ENCODE measurements at places on chromosomes 13 and 19.

DNA sequence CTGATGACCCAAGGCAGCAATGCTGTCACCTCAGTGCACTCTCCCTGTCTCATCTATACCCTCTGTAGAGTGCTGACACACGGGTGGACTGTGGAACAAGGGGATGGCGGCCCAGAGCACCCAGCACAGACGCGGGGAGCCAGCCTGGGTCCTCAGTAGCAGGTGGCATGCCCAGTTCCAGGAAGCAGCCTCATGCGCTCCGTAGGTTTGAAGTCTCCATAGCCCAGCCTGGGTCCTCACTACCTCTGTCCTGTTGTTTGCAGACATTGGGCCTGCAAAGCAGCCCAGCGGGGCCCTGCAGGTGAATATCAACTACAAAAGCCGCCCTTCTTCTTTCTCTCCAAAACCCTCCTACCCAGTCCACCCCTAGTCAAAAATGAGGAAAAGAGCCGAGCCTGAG, 5.0 kb upstream of the SLC7A9 start:
- no peak for DNase-seq

- peak; percentile 27 for DNase-seq
Measured at GRCh38 chr13:24625331-24625731, 54.9 kb upstream of the ATP12A start.

GRCh38 chr13:91141543-91142061, 205.9 kb upstream of the MIR17HG start:
- no peak for DNase-seq

DNA sequence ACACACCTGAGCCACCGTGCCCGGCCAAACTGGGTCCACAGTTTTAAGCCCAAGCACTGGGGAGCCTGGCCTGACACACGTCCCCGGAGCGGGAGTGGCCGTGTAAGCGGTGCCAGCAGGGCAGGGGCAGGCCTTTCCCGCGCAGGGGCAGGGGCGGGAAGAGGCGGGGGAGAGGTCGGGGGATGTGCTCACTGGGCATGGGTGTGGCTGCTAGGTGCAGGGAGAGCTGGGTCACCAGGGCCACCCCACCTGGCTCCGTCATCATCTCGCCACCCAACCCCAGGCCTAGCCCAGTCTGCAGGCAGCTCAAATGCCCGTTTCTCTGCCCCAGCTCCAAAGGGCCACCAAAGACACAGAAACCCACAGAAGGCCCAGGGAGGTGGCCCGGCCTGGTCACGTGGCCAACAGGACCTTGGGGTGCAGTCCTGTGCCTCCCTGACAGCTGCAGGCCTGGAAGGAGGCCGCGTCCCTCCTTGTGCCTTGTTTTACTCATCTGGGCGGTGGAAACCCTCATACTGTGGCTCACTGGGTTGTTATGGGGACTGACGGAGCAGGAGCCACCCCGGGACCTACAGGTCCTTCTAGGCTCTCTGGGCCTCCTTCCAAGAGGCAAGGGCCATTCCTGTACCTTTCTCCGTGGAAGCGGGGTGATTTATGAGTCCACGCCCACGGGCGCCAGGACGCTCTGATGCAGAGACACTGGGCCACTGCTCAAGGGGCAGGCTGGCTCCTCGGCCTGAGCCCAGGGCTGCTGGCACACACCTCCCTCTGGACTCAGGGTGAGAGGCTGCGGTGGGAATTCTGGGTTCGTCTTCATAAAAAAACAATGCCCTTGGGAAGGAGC, 27.7 kb downstream of the MAP2K2 start:
- DNase-seq, result no peak
